Nucleus accumbens (tissue), 56 donors: ENCODE measurements at places on chromosomes 16 and 17.

GRCh38 chr17:59839651-59840328 lies 53.0 kb downstream of the TUBD1 start:
- DNase-seq = no peak

DNA sequence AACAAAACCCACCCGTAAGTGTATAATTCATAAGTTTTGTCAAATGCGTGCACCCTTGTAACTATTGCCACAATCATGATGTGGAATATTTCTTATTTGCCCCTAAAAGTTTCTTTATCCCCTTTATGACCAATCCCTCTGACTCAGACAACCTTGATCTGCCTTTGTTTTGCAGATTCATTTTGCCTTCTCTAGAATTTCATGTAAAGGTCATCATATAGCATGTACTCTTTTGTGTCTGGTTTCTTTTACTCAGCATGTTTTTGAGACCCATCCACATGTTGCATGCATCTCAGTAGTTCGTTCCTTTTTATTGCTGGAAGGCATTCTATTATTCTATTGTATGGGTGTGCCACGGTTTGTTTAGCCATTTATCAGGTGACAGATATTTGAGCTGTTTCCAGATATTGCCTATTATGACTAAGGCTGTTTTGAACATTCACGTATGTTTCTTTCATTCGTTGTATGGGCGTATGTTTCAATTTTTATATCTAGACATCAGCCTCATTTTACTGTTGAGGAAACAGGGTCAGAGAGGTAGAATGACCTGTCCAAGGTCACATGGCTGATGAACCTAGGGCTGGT lies 192.4 kb downstream of the RAB11FIP4 start:
- DNase-seq = no peak

DNA sequence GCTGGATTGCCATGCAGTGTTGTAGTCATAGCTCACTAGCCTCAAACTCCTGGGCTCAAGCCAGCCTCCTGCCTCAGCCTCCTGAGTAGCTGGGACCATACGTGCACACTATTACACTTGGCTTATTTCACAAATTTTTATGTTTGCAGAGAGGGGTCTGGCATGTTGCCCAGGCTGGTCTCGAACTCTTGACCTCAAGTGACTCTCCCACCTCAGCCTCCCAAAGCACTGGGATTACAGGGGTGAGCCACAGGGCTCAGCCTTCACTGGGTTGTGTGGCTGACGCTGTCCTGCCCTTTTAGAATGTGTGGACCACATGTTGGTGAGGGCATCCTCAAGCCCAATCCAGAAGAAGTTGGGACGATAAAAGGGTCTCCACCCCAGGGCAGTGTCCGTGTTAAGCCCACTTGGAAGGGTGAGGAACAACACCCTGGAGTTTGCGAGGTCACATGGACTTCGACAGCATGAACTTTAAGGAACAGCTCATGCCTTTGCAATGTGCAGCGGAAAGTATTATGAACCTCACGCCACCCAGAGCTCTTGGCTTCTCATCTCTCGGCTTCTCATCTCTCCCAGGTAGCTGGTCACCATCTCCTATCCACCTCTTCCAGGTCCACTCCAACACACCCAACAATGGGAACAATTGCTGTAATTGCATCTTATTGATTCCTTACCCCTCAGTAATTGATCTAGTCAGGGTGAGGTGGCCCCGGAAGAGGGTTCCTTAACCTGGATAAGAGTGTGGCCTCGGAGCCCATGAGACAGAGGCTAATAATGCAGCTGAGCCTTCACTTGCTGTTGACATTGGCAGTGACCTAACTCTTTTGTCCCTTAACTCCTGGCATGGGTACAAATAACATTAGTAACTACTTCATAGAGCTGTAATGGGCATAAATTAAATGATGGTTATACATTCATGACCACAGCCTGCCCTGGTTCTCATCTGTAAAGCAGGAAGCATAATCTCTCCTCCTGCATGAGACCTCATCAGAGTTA lies 6.7 kb downstream of the FOXL1 start:
- DNase-seq = no peak

DNA sequence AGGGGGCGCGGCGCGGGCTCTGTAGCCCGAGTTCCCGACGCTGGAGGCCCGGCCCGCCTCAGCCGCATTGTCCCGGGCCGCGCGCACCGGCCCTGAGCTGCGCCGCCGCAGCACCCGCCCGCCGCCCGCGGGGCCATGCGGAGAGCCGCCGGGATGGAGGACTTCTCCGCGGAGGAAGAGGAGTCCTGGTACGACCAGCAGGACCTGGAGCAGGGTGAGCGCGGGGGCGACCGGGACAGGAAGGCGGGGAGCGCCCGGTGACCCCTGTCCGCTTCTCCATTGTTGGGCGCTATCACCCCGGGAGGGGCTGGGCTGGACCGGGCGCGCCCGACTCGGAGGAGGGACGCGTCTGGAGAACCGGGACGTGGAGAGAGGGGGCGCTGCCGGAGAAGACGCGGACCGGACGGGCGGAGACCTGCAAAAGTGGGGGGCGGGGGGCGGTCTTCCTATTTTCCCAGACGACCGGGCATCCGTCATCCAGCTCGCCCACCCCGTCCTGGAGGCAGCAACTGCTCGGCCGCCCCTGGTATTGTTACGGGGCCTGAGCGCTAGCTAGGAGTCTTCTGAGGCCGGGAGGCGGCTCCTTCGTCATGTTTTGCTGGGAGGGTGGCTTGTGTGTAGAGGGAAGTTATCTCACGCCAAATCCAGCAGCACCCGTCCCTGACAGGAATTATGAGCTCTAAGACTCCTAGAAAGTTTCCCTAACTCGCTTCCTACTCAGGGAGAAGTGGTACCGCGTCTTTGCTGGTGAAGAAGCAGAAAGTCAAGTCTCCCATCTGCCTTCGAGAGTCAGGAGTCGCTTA lies 678 bp downstream of the CDR2L start:
- no peak for DNase-seq
